HFFc6 (cell line): ENCODE measurements at places on chromosomes 13 and 19. TPM values are rescaled to one million over a fixed set of nuclear protein-coding genes. Genes with fewer than 3 reads are reported as not detected.

Gene GPR12
- total RNA-seq: not detected in 3 replicates

Gene ZFR2
- not detected in 3 replicates for total RNA-seq

- no peak for DNase-seq
Observed at GRCh38 chr13:113902481-113902880, 38.6 kb upstream of the GAS6 start.

DNA sequence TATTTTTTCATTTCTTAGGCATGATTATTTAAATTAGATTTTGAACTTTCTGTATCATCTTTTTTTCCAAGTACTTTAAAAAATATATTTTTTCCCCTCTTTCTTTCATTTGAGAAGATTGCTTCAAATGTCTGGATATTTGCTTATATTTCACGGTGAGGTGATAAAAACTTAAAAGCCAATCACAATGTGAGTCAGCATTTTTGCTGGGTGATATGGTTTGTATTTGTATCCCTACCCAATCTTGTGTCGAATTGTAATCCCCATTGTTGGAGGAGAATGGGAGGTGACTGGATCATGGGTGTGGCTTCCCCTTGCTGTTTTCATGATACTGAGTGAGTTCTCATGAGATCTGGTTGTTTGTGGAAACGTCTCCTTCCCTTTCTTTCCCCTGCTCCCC lies 320.5 kb downstream of the OXGR1 start:
- no peak for DNase-seq

- no peak for DNase-seq
Observed at GRCh38 chr13:57353831-57354230, 186.8 kb downstream of the PRR20E start.

DNA sequence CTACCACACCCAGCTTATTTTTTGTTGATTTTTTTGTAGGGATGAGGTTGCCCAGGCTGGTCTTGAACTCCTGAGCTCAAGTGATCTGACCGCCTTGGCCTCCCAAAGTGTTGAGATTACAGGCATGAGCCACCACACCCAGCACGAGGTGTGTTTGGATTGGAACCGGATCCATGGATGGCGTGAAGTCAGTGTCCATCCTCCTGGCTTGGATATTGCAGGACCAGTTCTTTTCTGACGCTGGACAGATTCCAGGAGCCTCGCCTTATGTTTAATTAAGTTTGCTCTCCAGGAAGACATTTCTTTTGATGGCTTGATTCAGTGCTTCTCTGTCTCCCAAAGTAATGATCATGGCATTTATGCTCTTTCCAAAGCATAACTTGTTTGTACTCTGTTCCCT lies 14.4 kb upstream of the RFXAP start:
- no peak for DNase-seq

Gene SSC5D
- 47.7 to 52.1 TPM (median 49.7 TPM) in 3 replicates for total RNA-seq

DNA sequence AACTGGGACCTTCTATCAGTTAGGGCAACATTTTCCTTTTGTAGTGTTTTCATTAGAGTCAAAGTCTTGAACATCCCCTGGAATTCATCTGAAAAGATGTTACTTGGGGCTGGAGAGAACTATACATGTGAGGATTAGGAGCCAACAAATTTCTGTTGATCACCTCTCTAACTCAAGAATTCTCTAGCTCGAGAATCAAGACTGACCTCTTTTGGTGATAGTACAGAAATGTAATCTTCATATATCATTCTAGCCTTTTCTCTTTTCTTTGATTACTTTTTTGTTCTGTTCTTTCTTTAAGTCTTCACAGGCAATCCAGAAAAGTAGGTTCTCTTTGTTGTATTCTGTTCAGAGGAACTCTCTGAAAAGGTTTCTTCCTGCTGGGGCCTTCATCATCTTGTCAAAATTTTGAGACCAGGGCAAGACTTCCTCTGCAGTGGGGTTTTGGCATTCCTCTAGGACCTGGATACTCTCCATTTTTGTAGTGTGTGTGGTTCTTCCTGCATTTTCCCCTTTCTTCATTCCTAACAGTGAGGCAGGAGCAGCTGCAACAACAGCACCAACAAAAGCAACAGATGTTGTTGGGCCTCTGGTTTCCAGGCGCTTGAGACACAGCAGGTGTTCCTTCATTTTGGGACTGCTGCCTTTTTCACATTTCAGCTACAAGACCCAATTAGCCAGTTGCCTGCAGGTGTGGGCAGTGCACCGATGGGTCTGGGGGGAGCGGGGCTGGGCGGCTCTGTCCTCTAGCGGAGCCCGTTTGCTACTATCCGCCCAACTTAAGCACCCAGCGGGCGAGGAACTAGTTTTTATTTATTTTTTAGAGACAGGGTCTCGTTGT lies 26.2 kb downstream of the ELF1 start:
- DNase-seq: no peak

DNA sequence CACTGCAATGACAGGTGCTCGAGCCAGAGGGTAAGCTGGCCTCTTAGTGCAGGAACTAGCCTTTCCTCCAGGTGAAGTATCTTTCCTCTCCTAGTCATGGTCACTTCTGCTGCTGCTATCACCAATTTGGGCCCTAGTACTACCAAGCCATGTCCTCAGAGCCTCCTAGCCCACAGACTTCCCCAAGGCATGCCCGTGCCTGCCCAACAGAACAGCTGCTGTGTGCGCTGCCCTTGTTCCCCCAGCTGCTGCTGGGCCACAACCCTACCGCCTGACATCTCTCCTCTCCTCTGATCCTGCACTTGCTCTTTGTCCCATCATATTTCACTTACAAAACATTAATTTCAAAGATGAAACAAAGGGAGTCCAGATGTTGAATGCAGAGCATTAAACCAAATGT lies 168.5 kb upstream of the FREM2 start:
- DNase-seq: no peak

- no peak for DNase-seq
Observed at GRCh38 chr13:38854226-38854625, 136.4 kb downstream of the STOML3 start.

- DNase-seq: peak; percentile 20
Observed at GRCh38 chr13:39952249-39953233, 297.1 kb downstream of the COG6 start.

- DNase-seq: no peak
Observed at GRCh38 chr19:13058951-13059660, 43.6 kb downstream of the LYL1 start.

DNA sequence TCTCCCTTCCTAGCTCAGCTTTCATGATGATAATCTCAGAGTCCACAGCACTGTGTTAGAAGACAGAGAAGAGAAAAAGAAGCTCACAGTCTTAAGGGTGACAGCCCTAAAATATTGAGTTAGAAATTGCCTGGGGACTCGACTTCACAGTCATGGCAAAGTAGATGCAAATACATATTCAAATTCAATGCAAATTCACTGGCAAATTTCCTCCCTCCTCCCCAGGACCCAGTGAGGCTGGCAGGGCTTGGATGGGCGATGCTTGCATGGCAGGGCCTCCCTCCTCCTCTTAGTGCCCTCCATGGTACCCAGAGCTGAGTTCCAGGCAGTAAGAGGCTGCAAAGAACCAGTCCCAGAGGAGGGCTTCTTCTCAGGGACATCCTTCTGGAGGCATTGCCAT lies 115.6 kb upstream of the UQCRFS1 start:
- DNase-seq: no peak

DNA sequence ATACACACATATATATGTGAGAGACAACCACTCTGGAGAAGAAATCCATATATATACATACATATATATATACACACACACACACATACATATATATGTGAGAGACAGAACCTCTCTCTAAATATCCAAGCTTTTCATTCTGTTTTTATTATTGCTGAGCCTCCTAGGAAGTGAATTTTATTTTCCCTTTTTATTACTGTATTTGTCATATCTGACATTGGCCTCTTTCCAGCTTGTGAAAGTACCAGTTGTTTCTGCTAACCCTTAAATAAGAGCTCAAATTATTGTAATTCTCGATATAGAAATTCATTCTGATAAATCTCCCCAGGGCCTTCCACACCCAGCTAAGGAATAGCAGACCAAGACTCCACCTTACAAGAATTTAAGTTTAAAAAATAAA lies 81.0 kb downstream of the NUFIP1 start:
- DNase-seq: no peak

DNA sequence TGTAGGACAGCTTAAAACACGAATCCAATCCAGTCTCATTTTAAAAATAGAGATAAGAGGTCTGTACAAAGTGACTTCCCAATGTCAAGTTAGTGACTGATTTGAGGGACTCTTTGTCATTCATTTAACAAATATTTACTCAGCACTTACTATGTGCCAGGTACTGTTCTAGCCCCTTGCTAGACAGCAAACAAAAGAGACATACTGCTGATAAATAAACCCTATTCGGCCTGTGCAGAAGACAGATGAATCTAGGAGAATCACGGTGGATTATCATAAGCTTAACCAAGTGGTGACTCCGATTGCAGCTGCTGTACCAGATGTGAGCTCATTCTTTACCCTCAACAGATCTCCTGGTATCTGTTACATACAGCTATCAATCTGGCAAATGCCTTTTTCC lies 6.4 kb upstream of the ELF1 start:
- no peak for DNase-seq

Gene C19orf85
- not detected in 2 replicates for total RNA-seq

DNA sequence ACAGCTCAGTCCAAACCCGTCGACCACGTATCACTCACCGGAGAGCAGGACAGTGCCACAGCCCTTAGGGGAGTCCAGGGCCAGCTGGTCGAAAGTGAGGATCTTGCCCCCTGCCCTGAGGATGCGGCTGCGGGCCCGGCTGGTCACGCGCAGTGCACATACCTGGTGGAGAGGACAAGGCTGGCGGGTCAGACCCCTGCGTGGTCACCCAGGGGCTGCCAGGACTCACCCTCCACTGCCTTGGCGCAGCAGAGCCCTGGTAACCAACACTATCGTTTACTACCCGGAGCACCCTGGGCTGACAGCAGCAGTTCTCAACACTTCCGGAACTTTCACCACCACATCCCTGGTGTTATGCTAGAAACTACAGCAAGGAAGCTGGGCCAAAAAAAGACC lies 1.2 kb upstream of the FAM83E start:
- DNase-seq: no peak

DNA sequence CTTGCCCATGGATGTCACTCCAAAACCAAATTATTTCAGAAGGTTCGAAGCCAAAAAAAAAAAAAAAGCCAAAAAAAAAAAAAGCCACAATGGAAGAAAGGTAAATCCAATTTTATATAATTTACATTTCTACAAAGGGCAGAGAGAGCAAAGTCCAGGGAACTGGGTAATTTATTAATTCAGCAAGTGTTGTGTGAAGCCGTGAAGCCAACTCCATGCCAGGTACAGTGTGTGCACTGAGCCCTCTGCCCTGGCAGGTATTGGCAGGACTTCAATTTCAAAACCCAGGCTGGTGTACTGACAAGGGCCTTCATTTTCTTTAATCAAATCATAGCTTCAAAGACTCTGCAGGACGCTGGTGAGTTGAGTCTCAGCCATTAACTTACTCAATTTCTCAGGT lies 5.5 kb upstream of the RFPL4A start:
- no peak for DNase-seq

Gene TNPO2
- total RNA-seq: 61.1 to 78.7 TPM (median 64.2 TPM) in 3 replicates

Gene RASAL3
- not detected in 2 replicates for total RNA-seq

- DNase-seq: no peak
Observed at GRCh38 chr13:45768656-45769479, 66.7 kb downstream of the CBY2 start.

Gene ZNF667
- 0.26 to 3.9 TPM (median 1.8 TPM) in 3 replicates for total RNA-seq

DNA sequence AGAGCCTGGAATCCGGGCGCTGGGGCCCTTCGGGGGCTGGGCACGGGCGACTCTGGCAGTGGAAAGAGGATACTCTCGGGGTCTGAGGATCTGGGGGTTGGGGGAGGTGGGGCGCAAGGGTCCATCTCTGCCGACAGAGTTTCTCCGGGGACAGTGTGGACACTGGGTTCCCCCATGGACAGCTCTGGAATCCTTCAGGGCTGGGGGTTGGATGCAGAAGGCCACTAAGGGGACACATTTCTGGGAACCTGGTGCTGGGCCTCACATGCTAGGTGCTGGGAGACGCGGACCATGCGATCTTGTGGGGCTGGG lies 2.3 kb downstream of the TGFBR3L start:
- no peak for DNase-seq

DNA sequence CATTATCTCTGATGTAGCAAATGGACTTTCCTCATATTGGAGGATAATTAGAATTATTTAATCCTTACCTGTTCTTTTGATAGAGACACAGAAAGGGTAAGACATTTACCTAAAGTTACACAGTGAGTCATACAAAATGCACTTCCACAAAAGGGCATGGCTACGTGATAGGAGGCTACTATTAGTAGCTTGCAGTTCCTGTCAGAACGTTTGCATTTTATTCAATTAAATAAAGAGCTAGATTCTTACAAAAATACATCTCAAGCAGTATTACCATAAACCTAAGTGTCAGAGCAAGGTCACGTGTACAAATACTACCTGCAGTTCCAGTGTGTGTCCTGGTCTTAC lies 120.6 kb downstream of the ESD start:
- DNase-seq: no peak

GRCh38 chr13:39540929-39541605 lies 61.9 kb downstream of the LHFPL6 start:
- DNase-seq: no peak

GRCh38 chr13:36029166-36029565 lies 102.0 kb downstream of the DCLK1 start:
- no peak for DNase-seq

- no peak for DNase-seq
Observed at GRCh38 chr19:32651729-32652140, 23.2 kb downstream of the ANKRD27 start.

DNA sequence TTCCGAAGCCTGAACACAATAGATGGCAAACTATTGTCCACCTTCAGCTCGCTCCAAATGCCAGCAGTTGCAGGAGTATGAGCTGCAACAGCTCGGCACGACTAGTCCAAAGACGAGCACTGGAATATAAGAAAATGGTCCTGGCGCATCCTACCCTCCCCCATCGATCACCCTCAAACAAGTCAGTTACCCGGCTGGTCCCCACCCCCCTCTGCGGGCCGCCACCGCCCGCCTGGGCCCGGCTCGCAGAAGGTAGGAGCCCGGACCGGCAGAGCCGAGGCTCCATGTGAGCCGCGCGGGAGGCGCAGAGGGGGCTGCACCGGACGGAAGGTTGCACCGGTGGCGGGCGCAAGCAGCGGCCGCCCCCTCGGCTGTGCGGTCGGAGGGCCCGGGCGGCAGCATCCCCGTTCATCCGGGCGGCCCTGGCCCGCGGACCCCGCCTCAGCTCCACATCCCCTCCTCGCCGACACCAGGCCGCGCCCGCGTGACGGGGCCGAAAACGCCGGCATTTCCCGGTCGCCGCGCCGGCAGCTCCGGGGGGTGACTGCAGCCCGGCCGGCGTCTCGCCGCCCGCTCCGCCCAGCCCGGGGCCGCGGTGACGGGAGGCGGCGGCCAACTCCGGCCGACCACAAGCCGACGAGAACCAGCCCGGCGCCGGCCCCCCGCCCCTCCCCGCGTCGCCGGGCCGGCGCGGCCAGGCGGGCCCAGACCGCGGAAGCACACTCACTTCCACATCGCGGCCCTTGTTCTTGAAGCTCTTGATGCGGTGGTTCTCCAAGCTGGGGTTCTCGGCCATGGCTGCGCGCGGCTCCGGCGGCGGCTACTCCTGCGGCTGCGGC lies 552 bp downstream of the KPNA3 start:
- no peak for DNase-seq

GRCh38 chr13:48255090-48255489 lies 22.1 kb downstream of the ITM2B start:
- DNase-seq: no peak

Gene TBXA2R
- 7.1 to 7.9 TPM (median 7.7 TPM) in 3 replicates for total RNA-seq

GRCh38 chr19:14379294-14380065 lies 1.8 kb upstream of the ADGRE5 start:
- no peak for DNase-seq
